Pulmonary artery endothelial cell (primary cell): ENCODE measurements at places on chromosomes 11 and 22. TPM values are rescaled to one million over a fixed set of nuclear protein-coding genes. Genes with fewer than 3 reads are reported as not detected.

OR4A16 gene
- not detected in 2 replicates for total RNA-seq

SLC7A4 gene
- not detected in 2 replicates for total RNA-seq

OR52B4 gene
- not detected in 2 replicates for total RNA-seq

INPP5J gene
- total RNA-seq: 0.20 and 0.25 TPM in 2 replicates

MMP7 gene
- 0.11 TPM in 1 of 2 replicates, not detected in the other for total RNA-seq

MYRF gene
- total RNA-seq: 0.28 and 0.33 TPM in 2 replicates

PGM2L1 gene
- 29.6 and 32.2 TPM in 2 replicates for total RNA-seq

CCDC89 gene
- not detected in 2 replicates for total RNA-seq

MUC15 gene
- not detected in 2 replicates for total RNA-seq

NOX4 gene
- total RNA-seq: 15.9 and 17.1 TPM in 2 replicates

SLCO2B1 gene
- 0.13 and 0.25 TPM in 2 replicates for total RNA-seq

CHEK1 gene
- total RNA-seq: 36.1 and 56.6 TPM in 2 replicates

SLC29A2 gene
- total RNA-seq: 0.33 and 0.85 TPM in 2 replicates

CNGA4 gene
- not detected in 2 replicates for total RNA-seq

DNA sequence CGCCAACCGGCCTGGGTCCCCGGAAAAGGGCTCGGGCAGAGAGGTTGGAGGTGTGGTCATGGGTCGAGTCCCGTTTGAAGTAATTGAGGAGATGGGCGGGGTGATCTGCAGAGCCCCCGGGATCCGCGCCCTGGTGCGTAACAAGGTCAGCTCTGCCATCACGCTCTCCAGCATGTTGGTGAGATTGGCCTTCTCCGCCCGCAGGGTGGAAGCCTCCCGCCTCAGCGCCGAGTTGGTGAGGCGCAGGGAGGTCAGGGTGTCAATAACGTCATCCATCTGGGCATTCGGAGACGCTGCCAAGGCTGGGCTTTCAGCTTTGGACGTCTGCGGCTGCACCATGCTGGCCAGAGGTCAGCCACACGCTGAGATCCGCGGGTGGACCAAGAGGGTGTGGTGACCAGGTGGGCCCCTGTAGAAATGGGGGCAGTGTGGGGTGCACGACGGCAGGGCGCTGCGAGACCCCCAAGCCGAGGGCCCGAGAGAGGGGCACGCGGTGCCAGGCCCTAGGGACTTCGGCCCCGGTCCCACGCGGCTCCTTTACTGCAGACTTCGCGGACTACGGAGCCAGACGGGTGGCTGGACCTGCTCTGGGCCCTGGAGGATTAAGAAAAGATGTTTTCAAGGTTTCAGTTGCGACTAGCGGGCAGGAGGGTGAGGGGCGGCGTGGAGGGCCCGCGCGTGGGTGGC is 672 bp downstream of the RTL6 start:
- no peak for DNase-seq

- DNase-seq: no peak
Measured at GRCh38 chr11:67357831-67358670, 4.7 kb upstream of the POLD4 start.

GRCh38 chr22:20131859-20132685 is 468 bp downstream of the ZDHHC8 start:
- no peak for DNase-seq

DNA sequence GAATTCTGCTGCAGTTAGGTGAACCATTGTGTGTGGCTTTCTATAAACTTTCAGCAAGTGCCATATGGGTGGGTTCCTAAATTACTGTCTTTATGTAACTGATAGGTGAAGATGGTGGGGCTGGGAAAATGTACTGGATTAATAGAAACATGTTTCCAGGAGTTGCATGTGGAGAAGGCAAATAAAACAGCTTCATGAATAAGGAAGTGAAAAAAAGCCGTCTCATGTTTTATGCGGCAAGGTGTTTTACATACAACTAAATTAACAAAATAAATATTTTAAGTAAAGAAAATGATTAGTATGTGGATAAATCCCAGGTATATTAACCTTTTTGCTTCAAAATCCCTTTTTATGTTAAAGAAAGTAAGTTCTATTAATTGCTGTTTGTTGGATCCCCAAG is 67.2 kb downstream of the EXT2 start:
- DNase-seq: no peak

GRCh38 chr22:47388331-47388730 is 625.9 kb downstream of the TBC1D22A start:
- no peak for DNase-seq

DNA sequence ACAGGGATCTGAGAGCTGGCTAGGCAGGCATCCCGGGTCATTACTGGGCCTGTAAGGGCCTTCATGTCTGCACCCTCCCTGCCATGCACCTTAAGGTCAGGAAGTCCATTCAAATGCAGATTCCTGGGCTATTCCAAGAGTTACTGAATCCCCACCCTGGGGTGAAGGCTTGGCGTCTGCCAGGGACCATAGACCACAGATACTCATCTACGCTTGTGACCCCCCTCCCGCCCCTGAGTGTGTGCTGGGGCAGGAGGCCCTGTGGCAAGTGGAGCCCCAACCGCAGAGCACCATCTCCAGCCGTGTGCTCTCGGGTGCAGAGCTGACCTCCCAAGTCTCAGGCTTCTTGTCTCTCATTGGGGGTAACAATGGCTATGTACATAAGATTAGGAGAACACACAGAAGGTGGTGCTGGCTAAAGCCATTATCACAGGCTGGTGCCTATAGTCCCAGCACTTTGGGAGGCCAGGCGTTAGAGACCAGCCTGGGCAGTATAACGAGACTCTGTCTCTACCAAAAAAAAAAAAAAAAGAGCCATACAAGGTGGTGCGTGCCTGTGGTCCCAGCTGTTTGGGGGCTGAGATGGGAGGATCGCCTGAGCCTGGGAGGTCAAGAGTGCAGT is 19.1 kb upstream of the KCNQ1OT1 start:
- no peak for DNase-seq

GRCh38 chr22:33030923-33031525 is 27.2 kb downstream of the SYN3 start:
- no peak for DNase-seq

GRCh38 chr11:16403851-16404250 is 47.5 kb upstream of the SOX6 start:
- DNase-seq: no peak

DNA sequence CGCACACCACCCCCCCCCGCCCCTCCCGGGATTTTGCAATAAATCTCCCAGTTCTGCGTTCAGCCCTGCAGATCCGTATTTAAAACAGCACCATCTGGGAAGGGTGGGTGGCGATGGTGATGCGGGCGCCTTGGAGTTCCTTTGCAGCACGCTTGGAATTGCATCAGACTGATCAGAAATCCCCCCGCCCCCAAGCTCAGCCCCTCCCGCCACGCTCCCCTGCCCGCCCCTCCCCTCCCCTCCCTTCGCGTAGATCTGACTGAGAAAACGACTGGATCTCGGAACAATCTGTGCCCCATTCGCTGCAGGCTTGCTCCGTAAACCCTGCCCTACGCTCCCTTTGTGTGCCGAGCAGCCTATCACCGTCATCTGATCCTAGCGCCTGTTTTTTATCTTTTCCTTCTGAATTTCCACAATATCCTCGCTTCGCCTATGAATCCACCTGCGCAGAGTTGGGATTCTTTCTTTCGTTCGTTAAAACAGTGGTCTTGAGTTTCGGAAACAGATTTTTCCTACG is 18.1 kb upstream of the BDNF start:
- no peak for DNase-seq

DNA sequence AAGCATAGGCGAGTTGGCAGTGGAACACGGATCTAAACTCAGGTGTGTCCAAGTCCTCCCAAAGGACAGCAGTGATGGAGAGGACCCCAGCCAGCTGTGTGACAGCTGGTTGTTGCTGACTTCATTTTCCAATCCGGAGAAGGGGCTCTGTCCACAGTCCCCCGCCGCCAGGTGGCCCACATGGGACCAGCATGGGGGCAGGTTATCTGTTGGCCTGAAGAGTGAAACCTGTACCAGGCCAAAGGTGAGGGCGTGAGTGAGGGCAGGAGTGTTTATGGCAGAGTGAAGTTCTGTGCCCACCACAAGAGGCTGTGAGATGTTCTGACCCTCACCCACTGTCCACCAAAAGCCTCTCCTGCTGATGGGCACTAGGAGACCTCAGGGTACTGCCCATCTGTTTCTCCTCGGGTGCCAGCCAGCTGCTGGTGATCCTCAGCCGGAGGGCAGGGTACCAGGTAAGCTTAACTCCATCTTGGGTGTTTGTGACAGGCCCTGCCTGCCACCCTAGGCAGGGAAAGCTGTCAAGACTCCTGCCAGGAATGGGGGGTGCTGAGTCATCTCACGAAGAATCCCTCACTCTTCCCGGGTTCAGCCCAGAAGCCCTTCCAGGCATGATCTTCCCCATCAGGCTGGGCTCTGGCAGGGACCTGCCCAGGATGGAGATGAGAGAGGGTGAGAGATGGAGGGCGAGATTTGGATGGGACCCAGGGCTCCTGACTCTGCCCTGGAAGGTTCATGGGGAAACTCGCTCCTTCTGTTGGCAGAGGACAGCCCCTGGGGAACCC is 15.5 kb upstream of the TAB1 start:
- no peak for DNase-seq

GRCh38 chr22:17957204-17957603 is 67.2 kb downstream of the MICAL3 start:
- no peak for DNase-seq

DNA sequence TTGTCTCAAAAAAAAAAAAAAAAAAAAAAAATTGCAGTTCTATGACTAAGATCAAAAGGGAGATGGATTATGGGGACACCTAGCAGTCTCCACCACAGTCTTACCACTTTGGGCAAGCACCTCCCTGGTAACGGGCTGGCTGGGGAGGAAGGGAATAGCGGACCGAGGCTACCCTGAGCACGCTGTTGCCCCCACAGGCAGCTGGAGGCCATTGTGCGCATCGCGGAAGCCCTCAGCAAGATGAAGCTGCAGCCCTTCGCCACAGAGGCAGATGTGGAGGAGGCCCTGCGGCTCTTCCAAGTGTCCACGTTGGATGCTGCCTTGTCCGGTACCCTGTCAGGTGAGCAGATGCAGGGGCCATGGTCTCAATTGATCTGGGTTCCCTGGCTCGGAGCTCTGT is 21.2 kb downstream of the MCM5 start:
- no peak for DNase-seq

DNA sequence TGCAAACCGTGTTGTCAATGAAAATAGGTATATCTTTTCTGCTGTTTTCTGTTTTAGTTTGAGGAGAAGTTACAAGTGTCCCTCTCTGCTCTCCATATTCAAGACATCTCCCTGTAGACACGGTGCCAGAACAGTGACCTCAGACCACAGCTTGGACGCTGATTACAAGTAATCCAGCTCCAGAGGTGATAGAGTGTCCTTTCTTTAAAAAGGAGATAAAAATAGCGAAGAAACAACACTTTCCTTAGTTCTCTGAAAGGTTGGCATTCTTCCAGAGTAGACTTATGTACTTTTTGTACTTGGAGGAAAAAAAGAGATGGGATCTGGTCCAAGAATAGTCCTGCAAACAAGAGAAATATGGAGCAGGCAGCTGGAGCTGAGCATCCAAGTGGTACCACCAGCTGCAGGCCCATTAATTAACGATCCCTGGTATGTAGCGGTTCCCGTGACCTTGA is 43.0 kb upstream of the WT1 start:
- DNase-seq: no peak

- DNase-seq: peak; percentile 7
Measured at GRCh38 chr11:130827451-130828377, 88.6 kb downstream of the SNX19 start.

- no peak for DNase-seq
Measured at GRCh38 chr22:42994917-42995562, 19.9 kb downstream of the PACSIN2 start.

DNA sequence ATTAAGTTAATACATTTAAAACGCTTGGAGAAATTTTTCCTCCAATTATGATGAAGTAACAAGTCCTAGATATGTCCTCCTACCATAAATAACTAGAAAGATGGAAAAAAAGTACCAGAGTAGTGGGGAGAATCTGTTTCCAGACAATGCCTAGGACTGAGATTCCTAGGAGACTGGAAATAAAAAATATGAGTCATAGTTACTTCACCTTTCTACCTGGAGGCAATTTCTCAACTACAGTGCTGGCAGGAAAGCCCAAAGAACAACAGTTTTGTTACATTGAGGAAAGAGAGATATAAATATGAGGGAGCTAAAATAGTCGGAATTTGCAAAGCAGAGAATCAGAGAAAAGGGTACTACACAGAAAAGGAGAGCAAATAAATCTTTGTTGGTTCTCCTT is 202.1 kb upstream of the ARHGAP42 start:
- DNase-seq: no peak

DNA sequence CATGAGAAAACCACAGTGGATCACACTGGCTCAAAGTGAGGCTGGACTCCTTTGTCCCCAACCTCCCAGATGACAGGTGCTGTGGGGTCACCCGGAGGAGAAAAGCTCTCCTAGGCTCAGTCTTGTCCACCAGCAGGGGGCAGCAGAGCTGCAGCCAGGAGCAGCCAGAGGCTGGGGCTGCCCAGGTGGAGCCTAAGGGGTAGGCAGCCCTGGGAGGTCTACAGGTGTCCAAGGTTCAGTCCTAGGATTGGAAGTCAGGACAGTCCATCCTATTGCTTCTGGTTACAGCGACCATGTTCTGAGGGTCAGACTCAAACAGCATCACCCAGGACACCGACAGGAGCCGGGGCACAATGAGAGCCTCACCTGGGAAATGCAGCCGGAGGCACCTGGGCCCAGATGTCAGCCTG is 77.6 kb upstream of the IGLL5 start:
- no peak for DNase-seq

DNA sequence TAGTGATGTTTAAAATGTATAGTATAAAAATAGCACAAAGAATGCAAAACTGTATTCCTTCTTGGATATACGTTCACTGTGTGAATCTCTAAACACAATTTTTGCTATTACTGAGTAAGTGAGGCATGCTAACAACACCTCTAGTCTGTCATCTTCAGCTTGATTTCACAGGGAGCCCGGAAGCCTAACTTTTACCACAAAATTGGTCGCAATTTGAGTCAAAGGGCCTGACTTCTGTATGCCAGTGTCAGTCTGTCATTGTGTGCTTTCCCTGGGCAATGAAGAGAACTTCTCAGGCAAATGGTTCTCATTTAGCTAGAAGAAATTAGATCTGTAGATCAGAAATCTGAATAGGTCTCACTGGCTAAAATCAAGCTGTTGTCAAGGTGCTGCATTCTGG is 1059.5 kb downstream of the FAM181B start:
- no peak for DNase-seq

DNA sequence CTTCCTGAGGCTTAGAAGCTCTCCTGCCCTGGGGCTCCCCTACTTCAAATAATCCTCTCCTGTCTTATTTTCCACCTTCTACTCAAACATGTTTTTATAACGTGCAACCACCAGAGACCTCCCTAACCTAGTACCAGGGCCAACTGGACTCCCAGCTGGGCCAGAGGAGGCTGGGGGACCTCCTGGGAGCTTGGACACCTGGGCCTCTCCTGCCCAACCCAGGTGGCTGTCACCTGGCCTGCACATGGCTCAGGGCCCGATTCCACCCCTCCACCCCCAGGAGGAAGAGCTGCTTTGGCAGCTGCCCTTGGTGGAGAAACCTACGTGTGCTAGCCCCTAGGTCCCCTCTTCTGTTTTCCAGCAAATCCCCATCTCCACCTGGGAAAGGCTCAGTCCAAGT is 105.2 kb downstream of the ABTB2 start:
- no peak for DNase-seq
